ENCODE measurements at places on chromosomes 11 and 22.

DNA sequence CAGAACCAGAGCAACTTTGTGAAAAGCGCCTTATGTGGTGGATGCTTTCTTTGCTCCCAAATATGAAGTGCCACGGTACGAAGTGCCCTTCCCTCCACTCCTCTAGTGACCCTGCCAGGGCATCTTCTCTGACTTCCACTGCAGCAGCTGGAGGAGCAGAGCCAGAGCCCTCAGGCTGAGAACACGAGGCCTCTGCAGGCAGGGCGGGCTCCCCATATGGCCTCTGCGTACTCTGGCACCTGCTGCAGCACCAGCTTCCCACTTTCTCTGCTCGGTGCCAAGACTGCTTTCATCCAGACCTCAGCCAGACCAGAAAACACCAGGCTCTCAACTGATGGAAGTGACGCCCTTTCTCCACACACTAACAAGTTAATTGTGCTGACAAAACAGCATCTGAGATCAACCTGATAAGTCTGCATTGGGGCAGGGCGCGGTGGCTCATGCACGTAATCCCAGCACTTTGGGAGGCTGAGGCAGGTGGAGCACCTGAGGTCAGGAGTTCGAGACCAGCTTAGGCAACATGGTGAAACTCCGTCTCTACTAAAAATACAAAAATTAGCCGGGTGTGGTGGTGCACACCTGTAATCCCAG is 12.8 kb downstream of the UFD1 start:
- DNase-seq: no peak

DNA sequence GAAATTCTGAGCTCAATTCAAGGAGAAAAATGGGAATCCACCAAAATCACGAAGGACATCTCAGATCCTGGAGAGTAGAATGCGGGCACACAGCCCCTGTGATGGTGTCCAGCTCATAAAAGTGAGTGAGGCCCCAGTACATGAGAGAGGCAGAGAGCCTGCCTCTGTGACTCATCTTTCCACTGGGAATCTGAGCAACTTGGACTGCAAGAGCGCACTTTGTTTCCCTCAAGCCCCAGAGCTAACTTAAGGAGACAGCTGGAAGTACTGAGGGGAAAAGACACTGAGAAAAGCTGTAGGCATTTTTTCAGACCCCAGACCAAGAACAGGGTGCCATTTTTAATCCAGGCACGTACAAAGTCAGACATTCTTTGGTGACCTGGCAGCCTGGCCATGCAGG is 273.7 kb downstream of the C11orf87 start:
- DNase-seq: no peak

- DNase-seq: no peak
Measured at GRCh38 chr11:126968915-126969314, 31.7 kb downstream of the KIRREL3 start.

- no peak for DNase-seq
Measured at GRCh38 chr11:95182397-95182796, 48.6 kb downstream of the SESN3 start.

DNA sequence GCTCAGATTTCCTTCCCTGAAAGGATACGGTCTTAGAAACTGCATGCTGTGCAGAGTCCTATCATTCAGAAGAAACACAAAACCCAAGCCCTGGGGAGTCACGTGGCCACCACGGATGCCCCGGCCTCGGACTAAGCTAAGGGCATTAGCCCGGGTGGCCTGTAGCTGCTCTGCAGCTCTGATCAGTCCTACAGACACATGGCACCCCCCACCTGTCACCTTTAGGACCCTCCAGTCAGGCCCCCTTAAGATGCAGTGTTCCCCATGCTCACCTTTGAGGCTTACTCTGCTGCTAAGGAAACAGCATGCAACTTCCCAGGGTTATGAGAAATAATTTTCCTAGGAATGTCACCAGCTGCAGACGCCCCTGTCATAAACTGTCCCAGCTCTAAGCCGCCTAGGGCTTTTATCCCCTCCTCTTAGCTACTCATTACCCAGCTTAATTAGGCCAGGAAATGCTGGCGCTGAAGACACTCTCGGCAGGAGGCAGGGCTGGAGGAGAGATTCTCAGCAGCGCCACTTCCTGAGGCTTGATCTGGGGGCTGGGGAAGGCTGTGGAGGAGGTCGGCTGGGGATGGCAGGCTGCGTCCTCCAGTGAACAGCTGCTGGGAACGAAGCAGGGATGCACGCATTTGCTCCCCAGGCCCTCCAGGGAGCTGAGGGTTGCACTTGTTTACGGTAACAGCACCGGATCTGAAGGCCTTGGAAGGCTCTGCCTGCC is 47.2 kb upstream of the ADA2 start:
- no peak for DNase-seq

DNA sequence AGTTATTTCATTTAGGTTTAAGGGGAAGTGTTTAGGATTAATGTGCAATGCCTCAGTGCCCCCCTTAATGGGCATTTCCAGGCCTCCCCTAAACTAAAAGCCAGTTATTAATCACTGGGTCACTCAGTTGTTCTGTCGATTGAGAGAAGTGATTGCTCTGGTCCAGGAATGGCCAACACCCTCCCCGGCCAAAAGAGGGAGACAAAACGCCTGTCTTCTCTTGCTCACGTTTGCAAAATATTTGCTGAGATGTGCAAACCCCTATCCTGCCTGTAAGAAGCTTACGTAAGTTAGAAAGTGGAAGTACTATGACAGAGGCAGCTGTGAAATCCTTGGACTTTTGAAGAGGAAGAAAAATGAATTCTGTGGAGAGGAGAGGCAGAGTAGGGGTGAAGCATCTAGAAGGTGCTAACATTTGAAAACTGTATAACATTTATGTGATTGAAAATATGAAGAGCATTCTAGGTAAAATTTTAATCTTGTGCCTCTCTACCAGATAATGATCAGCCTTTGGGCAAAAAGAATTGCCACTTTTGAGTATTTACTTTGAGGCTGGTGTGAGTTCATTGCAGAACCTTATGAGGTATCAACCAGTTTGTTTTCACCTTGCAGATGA is 37.7 kb downstream of the NTM start:
- DNase-seq: peak; percentile 20

- DNase-seq: no peak
Measured at GRCh38 chr11:60018058-60018457, 1.1 kb downstream of the OOSP4B start.

- DNase-seq: no peak
Measured at GRCh38 chr22:33438273-33438672, 380.1 kb upstream of the SYN3 start.

DNA sequence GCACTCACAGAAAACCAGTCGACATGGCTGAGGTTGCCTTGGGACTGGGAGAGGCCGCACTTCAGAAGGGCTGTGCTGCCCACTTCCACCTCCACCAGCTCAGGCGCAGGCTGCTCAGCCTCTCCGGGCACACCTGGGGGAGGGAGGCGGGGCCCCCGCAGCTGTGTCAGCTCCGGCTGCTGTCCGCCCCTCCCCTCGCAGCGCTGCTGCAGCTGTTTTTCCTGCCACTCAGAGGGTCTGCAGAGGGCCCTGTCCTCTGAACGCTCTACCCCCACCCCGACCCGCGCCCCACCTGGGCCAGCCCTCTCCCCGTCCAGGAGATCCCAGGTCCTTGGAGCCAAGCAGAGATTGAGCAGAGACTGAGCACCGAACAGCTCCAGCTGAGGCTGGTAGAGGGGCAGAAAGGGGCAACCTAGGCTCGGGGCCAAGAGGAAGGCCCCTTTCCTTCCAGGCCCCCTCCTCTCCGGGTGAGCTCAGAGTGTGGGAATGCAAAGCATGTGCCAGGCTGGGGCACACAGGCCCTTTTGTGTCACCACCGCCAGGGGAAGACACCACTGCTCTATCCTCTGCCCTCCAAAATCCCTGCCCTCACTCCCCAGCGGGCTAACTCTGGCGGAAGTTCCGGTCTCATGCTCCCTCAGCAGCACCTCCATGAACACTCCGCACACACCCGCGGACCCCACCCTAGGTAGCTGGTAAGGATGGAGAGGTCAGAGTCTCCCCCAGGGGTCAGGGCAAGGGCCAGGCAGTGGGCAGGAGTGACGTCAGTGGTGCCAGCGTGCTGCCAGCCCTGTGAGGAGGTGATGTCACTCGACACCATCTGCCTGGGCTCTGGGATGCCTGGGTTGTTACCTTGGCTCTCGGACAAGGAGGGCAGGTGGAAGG is 1.6 kb downstream of the MCAM start:
- peak; percentile 46 for DNase-seq

GRCh38 chr22:36350751-36351594 is 36.8 kb downstream of the MYH9 start:
- no peak for DNase-seq

GRCh38 chr22:50014053-50014501 is 1.5 kb upstream of the IL17REL start:
- no peak for DNase-seq

GRCh38 chr11:124586238-124586860 is 16.6 kb downstream of the OR8A1 start:
- peak; percentile 14 for DNase-seq

DNA sequence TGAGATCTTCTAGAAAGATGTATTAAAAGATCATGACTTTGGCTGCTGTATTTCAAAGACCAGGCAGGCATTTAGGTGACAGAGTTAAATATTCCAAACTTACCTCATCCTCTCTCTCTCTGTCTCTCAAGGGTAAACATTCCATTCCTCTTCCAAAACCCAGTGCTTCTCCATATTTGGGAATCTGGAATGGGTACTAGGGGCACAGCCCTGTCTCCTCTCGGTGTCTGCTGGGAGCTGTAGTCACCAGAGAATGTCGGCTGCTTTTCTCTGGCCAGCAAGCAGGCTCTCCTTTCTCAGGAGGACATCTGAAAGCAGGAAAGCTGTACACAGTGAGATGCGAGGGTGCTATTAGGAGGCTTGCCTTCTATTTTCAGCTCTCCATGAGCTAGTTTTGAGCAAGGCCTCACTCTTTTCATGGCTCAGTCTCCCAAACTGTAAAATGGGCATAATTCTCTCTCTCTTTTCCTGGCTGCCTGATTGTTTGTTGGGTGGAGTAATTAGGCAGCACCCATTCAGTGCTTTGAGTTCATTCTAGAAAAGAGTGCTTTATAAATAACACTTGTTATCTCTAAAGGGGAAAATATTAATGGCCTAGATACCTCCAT is 9.3 kb upstream of the PEX26 start:
- DNase-seq: no peak

GRCh38 chr11:46363455-46364005 is 16.3 kb downstream of the DGKZ start:
- DNase-seq: no peak

GRCh38 chr11:115333121-115333520 is 171.1 kb downstream of the CADM1 start:
- no peak for DNase-seq

GRCh38 chr11:44854741-44855492 is 95.8 kb downstream of the TP53I11 start:
- DNase-seq: no peak

DNA sequence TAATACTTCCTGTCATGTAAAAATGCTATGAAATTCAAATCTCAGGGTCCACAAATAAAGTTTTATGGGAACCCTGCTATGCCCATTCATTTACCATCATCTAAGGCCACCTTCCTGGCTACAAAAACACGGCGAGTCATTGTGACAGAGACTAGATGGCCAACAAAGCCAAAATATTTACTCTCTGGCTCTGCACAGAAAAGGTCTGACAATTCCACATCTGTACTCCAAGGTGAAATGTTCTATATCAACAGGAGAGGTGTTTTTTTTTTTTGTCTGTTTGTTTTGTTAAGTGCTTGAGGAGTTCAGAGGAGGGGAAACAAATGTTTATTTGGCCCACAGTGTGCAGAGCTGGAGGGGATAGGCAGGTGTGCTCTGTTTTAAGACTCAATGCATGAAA is 18.6 kb upstream of the TMA7B start:
- DNase-seq: no peak

DNA sequence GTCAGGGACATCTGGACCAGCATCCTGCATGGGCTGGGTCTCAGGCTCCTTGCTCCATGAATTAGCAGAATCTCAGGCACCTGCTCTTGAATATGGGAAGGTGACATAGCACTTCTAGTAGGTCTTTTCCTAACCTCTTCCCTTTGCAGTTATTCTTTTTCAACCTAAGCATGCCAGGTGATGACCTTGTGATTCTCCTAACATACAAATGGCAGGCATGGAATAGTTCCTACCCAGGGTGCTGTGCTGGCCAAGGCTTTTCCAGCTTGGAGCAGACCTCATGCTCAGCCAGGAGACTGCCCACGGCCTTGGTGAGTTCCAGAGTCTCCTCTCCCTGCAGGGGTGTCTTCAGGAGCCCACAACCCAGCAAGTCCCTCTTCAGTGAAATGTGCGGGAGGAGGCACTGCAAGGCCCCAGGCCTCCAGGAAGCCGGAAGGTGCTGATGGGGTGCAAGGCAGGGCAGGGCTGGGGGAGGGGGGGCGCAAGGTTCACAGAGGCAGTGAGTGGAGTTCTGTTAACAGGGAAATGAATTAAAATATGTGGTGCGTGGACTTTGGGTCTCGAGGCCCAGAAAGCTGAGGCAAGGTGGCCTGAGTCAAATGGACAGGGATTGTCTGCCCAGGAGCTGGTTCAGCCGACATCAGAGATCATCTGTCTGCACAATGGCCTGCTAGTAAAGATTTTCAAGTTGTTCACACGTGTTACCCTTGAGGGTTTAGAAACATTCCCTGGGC is 75.9 kb upstream of the SEPTIN5 start:
- no peak for DNase-seq

DNA sequence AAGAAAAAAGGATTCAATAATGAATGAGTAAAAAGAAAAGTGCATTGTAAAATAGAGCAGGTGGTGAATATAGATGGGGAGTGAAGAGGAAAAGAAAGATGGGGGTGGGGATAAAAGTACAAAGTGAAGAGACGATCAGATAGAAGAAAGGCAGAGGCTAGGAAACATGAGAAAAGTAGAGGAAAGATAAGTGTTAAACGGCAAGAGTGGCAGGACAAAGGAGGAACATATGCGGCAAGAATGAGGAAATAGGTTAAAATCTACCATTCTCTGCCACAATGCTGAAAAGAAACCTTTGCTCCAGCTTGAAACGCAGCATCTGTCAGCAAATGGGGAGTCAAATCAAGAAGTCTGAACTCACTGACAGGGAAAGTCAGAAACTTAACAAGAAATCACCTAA is 6.8 kb downstream of the FUT4 start:
- DNase-seq: no peak

DNA sequence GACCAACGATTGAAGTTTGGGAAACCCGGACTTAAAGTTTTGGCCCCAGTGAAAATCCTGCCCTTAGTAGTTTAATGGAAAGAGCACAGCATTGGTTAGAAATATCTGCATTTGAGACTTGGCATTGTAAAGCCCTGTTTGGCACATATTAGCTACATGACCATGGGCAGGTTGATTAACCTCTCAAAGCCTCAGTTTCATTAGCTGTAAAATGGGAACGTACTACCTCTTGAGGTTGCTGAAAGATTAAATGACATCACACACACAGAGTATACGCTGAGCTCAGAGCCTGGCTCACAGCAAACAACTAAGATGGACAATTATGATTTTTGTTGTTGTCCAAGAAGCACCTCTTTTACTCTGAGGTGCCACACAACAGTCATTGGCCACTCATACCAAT is 153.0 kb upstream of the TIMP3 start:
- no peak for DNase-seq

GRCh38 chr11:46345131-46345597 is 2.1 kb upstream of the DGKZ start:
- DNase-seq: peak; percentile 39

GRCh38 chr22:20247010-20247505 is 21.1 kb downstream of the RTN4R start:
- DNase-seq: no peak

All from CD4-positive, alpha-beta T cell treated with Interleukin-4 for 1 hour (primary cell).